ENCODE measurements at places on chromosomes 12 and 14. TPM values are rescaled to one million over a fixed set of nuclear protein-coding genes. Genes with fewer than 3 reads are reported as not detected.

GRCh38 chr12:106766393-106766826, 8.1 kb upstream of the RIC8B start:
- H3K36me3 ChIP-seq: no peaks in the 10 kb centered on the region
- peaks cover 8% of the 10 kb centered on the region for H3K27me3 ChIP-seq
- no peak overlapping the region for H3K4me3 ChIP-seq
- no peak for DNase-seq
- H3K4me1 ChIP-seq: peaks cover 4% of the 10 kb centered on the region

DNA sequence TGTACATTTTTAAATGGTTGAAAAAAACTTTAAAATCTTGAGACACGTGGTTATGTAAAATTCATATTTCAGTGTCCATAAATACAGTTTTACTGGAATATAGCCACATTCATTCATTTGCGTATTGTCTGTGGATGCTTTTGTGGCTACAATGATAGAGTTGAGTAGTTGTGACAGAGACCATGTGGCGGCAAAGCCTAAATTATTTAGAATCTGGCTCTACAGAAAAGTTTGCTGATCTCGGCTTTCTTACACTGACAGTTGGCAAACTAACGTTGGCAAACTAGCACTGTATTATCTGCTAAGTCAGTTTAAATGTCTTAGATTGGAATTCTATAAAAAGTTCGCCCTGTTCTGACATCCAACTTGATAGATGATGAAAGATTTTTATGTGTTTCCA, 2.4 kb downstream of the UNC119B start:
- H3K4me3 ChIP-seq: no peak overlapping the region
- H3K27ac ChIP-seq: no peak overlapping the region
- H3K36me3 ChIP-seq: peaks cover 17% of the 10 kb centered on the region
- no peaks in the 10 kb centered on the region for H3K27me3 ChIP-seq
- no peak for DNase-seq

GRCh38 chr14:38727731-38728130, 375.3 kb downstream of the SEC23A start:
- no peak for DNase-seq
- H3K4me3 ChIP-seq: no peak overlapping the region
- no peaks in the 10 kb centered on the region for H3K4me1 ChIP-seq
- H3K36me3 ChIP-seq: no peaks in the 10 kb centered on the region
- H3K27ac ChIP-seq: no peak overlapping the region
- H3K27me3 ChIP-seq: no peaks in the 10 kb centered on the region

- no peaks in the 10 kb centered on the region for H3K4me1 ChIP-seq
- no peak overlapping the region for H3K4me3 ChIP-seq
- no peak for DNase-seq
- no peaks in the 10 kb centered on the region for H3K27me3 ChIP-seq
- H3K27ac ChIP-seq: no peak overlapping the region
These were observed 371.8 kb upstream of the PRICKLE1 start for GRCh38 chr12:42961395-42961794.

- H3K27me3 ChIP-seq: no peaks in the 10 kb centered on the region
- H3K4me1 ChIP-seq: no peaks in the 10 kb centered on the region
- DNase-seq: no peak
- H3K4me3 ChIP-seq: no peak overlapping the region
These were observed 49.1 kb upstream of the HECTD1 start for GRCh38 chr14:31256534-31257243.

B4GALNT3 gene
- 0.64 TPM for total RNA-seq

CPNE8 gene
- total RNA-seq: 2.4 TPM

PELI2 gene
- 1.1 TPM for total RNA-seq

SMOC1 gene
- total RNA-seq: not detected

PSMC1 gene
- total RNA-seq: 120 TPM

GSC gene
- total RNA-seq: 0.23 TPM

Data from activated CD8-positive, alpha-beta memory T cell treated with anti-CD3 and anti-CD28 coated beads, Interleukin-2, amount 10 ng/mL, durations not matched to agents 7 days and 5 days (primary cell).